A172 (cell line): ENCODE measurements at places on chromosomes 11 and 22. TPM values are rescaled to one million over a fixed set of nuclear protein-coding genes. Genes with fewer than 3 reads are reported as not detected.

DNA sequence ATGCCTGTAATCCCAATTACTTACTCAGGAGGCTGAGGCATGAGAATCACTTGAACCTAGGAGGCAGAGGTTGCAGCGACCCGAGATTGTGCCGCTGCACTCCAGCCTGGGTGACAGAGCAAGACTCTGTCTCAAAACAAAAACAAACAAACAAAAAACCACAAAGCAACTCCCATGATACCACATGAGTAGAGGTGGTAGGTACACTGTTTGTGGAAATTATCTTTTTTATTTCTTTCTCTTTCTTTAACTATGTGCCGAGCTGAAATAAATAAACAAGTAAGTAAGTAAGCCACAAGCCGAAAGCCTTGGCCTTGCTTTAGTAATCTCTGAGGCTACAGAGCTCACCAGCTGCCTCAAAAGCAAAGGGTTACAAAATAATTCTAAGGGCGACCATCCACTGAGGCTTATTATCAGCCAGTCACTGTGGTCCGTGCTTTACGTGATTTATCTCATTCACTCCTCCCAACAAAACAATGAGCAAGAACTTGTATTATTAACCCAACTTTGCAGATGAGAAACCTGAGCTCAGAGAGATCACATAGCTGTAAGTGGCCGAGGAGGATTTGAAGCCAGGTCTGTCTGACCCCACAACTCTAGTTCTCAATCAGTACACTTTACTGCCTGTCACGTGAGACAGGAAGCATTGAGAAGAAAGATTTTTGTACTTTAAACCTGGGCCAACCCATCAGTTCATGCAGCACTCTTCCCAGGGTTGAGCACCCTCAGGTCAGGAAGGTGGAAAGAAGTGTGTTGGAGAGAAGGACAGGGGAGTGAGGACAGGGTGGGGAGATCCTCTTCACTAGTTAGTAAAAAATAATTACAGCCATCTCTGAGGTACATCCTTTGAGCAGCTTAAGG is 69.8 kb upstream of the MTMR2 start:
- DNase-seq, result no peak

GRCh38 chr22:45179276-45180049 is 15.7 kb downstream of the NUP50 start:
- DNase-seq, result no peak

- no peak for DNase-seq
These were observed 24.1 kb downstream of the TOLLIP start for GRCh38 chr11:1285316-1285744.

- DNase-seq, result no peak
These were observed 129.0 kb upstream of the TEAD1 start for GRCh38 chr11:12544986-12545775.

GRCh38 chr11:100681064-100681502 is 6.0 kb upstream of the ARHGAP42 start:
- peak; percentile 68 for DNase-seq

SOX10 gene
- total RNA-seq, result not detected in 2 replicates

RFPL2 gene
- total RNA-seq, result not detected in 2 replicates

GRCh38 chr11:108486331-108486730 is 11.9 kb downstream of the POGLUT3 start:
- DNase-seq, result no peak

- no peak for DNase-seq
These were observed 6.4 kb downstream of the ELFN2 start for GRCh38 chr22:37420686-37421467.

- DNase-seq, result no peak
These were observed 6.8 kb downstream of the ZNF74 start for GRCh38 chr22:20400606-20401375.
